ENCODE measurements at places on chromosomes 16 and 17.

DNA sequence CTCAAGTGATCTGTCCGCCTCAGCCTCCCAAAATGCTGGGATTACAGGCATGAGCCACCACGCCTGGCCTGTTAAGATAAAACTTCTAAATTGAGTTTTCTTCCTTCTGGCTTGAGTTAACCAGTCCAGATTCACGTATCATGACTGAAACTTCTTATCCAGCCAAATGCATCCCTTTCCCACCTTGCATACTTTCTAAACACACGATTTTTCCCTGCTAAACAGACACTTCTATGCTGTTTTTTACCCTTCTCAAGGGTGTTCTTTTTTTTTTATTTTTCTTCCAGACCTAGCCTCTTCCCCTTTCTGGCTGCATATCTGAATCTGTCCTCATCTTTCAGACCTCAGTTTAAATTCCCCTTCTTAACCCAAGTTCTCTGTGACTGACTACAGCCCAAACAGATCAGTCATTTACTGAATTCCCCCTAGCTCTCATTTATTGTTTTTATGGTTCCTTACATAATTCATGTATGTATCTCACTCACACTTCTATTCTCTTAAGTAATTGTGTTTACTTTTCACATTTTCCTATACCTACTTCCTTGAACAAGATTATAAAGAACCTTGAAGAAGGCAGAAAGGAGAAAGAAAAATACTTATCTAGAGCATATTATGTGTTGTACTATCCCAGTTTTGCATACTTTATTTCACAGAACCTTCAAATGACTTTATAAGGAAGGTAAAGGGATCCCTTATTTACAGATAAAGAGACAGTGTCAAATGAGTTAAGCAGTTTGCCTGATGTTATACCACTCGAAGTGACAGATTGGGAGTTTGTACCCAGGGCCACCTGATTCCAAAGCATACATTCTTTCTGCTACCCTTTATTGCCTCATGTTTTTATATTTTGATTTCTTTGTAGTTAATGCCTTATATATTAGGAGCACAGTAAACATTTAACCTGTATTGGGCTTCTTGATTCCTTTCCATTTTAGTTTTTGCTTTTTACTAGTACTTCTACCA, 5.2 kb downstream of the EVI2B start:
- DNase-seq = no peak

DNA sequence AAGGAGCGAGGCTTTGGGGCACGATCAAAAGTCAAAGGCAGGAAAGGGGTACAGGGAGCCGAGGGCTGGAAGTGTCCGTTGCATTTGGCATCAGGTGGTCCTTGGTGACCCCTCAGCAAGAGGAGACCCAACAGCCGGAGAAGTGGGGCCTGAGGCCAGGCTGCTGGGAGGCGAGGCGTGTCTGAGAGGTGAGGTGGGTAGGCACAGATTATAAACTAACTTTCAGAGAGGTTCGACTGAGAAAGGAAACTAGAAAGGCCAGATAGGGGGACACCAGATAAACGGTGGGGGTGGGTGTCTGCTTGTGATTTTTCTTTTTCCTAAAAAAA, 3.6 kb downstream of the PECAM1 start:
- DNase-seq = no peak

- DNase-seq = no peak
Measured at GRCh38 chr17:36066365-36066985, 2.4 kb downstream of the CCL18 start.

DNA sequence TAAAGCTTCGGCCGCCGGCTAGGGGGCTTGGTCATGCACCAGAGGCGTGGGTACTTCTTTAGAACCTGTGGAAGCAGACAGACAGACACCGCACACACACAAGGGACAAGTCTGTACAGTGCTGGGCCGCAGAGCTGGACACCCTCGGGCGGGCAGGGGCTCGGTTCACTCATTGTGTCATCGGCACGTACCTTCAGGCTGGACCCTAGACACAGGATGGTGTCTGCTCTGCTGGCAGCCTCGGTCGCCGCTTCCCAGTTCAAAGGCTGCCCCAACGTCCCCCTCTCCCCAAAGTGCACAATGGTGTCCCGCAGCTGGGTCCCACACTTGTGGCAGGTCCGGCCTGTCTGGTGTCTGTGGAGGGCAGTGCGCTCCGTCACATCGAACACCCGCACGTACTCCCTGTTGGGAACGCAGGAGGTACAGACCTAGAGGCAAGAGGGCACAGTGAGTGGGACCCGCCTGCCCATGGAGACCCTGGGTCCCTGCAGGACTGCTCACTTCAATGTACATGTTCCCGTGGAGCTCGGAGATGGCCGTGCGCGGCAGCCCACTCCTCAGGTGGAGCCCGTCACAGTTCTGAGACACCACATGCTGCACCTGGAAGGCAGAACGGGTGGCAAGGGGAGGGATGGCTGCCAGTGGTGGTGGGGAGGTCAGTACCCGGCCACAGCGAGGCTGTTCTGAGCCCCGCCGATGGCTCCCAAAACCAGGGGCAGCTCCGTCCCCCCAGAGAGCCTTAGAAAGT, 3.1 kb upstream of the PCYT2 start:
- no peak for DNase-seq

GRCh38 chr17:50949128-50949988, 83.2 kb upstream of the TOB1 start:
- no peak for DNase-seq

- DNase-seq = no peak
Measured at GRCh38 chr17:78535273-78536197, 41.7 kb downstream of the DNAH17 start.

- no peak for DNase-seq
Measured at GRCh38 chr17:77548967-77549366, 408.2 kb downstream of the SEC14L1 start.

DNA sequence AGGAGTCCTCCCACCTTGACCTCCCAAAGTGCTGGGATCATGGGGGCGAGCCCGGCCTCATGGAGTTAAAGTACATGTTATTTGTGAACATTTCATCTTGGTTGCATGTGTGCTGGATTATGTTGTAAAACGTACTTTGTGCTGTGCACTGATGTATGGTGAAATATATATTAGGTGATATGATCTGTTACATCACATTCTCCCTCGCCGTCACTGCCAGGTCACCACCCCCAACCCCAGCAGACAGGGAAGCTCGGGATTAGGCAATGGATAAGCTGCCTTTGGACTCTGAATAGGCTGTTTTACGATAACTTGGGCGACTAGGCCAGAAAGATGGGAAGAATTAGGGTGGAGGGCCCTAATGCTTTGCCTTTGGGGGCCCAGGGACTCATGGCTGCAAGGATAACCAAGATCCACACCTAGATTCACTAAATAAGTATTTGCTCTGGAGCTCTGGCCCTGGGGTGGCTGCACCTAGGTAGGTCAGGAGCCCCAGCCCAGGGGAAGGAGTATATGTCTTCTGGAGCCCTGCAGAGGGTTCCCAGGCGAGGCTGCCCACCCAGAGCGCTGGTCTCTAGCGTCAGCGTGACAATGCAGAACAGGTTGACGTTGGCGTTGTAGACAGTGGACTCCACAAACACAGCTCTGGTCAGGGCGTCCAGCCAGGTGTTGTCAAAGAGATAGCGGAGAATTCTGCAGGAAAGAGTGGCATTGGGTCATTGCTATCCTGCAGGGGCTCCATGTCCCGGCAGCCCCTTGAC, 27.1 kb upstream of the GCSH start:
- DNase-seq = no peak

GRCh38 chr17:37388266-37388665, 12.5 kb downstream of the C17orf78 start:
- peak; percentile 29 for DNase-seq

DNA sequence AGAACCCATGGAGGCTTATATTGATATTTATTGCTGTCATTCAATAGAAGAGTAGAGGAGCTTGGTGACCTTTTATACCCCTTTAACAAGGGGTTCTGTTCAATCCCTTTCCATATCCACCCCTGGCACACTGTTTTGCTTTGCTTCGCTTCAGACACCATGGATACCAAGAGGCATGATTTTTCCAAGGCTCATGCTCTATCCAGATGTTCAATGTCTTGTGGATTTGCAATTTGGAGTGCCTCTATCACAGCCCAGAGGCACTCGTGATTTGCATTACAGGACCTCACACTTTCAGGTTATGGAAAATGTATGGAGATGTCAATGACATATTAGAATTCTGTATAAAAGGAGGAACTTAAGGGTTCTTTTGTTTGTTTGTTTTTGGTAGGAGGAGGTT, 21.5 kb downstream of the CFAP20 start:
- no peak for DNase-seq

DNA sequence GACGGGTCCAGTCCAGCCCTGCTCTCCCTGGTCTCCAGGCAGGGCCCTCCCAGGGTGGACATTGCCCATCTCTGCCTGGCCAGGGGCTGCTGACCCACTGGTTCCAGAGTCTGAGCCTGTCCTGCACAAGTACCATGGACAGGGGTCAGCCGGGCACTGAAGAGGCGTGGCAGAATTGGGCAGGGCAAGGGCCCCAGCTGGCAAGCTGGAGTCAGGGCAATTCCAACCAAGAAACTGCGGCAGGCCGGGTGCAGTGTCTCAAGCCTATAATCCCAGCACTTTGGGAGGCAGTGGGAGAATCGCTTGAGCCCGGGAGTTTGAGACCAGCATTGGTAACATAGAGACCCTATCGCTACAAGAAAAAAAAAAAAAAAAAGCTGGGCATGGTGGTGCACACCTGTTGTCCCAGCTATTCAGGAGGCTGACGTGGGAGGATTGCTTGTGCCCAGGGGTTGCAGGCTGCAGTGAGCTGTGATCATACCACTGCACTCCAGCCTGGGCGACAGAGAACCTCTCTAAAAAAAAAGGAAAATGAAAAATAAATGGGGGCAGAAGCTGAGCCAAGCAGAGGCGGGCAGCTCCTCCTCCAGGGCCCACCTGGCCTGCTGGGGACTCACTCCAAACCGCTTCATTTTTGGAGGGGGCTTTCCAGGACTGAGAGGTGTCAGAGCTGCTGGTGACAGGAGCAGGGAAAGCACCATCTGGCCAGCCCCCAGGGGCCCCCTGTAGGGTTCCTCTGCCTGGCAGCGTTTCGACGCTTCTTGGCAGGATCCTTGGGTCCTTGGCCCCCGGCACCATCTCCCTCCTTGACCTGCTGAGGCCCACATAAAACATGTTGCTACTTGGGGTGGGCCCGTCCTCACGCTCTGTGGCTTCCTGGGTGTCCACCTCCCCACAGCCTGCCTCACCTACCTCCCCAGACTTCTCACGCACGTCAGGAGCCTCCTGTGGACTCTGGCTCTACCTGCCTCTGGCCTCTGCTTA, 2.9 kb upstream of the MAFG start:
- no peak for DNase-seq

DNA sequence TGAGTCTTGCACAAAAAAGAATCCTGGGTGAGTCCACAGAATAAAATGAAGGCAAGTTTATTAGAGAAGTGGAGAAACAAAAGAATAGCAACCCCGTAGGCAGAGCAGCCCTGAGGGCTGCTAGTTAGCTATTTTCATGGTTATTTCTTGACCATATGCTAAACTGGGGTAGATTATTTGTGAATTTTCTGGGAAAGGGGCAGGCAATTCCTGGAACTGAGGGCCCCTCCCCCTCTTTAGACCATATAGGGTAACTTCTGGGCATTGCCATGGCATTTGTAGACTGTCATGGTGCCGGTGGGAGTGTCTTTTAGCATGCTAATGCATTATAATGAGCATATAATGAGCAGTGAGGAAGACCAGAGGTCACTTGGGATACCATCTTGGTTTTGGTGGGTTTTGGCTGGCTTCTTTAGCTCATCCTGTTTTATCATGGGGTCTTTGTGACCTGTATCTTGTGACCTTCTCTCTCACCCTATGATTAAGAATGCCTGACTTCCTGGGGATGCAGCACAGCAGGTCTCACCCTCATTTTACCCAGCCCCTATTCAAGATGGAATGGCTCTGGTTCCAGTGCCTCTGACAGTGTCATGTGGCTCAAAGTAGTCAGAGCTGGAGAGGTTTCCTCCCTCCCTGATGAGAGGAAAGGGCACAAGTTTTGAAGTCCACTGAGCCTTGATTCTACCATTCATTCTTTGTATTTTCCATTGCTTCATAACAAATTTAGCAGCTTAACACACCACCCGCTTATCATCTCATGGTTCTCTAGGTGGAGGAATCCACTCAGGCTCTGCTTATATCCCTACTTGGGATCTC, 55.7 kb upstream of the LGALS9 start:
- no peak for DNase-seq

DNA sequence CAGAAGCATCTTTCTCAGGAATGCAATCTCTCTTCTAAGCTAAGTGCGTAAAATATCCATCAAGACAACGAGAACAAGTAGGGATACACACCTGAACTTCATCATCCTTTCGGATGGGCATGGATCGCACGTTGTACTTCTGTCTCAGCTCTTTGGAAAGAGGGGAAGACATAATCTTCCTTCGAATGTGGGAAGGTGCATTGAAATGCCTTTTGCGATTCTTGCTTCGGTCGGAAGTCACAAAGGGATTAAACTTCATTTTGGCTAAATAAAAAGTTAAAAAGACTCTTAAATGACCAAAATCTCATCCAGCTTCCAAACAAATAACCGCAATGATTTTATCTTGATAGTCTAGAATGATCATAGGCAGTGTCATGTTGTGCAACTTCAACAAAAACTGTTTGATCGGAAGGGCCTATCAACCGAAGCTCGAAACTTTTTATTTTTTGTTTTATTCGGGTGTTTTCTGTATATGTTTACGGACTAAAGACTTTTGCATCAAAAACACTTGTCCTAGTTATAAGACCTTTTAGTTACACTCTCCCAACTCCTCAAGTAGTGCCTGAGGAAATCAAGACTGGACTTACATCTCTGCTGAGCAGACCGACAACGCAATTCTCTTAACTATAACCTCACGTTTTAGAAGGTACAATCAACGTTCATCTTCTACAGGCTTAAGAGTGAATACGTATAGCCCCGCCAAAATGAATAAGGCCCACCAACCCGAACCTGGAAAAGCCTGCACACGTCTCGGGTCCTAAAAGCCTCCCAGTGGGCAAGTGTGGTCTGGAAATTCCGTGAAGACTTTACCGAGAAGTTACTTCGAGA, 727 bp downstream of the RPL26 start:
- no peak for DNase-seq

DNA sequence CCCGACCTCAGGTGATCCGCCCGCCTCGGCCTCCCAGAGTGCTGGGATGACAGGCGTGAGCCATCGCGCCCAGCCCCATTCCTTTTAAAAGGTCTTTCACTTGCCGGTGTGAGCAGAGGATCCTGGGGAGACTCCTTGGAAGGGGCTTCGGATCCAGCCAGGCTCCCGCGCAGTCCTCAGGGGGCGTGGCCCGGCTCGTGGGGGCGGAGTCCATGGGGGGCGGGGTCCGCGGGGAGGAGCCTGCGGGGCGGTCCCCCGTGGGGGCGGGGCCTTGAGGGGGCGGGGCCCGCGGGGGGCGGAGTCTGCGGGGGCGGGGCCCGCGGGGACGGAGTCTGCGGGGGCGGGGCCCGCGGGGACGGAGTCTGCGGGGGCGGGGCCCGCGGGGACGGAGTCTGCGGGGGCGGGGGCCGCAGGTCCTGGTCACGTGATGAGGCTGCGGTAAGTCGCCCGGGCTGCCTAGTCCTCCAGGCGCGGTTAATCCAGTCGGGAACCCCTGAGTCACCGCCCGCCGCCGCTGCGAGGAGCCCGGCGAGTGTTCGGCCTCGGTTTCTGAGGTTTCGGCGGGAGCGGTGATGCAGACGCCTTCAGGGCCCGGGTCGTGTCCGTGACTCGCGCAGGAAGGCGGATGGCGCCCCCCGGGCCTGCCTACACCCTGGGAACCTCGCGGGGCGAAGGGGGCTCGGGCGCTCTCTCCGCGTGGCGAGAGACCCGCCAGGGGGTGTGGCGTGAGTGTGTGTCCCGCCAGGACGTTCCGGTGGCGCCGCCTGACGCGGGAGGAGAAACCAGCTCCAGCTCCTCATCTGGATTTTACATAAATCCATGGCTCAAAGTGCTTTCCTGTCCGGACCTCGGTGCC, 23.6 kb upstream of the ABR start:
- peak; percentile 97 for DNase-seq
